ENCODE measurements at places on chromosomes 4 and X.
A peak's percentile ranks its signal among the peaks of the same experiment; 100 is the strongest.

DNA sequence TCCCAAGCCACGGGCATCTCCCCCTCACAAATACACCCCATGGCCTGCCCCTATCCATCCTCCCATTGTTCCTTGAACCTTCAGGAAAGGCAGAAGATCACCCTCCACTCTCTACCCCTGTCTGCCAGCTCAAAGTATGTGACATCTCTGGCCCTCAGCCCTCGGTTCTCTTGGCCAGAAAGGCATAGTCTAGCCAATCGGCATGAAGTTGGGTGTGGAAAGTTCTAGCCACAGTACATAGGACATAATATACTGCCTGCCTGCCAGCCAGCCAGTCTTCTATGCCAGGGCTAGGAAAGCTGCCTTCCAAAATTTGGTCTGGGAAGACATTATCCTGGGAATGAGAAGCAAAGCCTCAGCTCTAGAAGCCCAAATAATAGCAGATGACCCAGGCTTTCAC, 3.2 kb upstream of the PLP1 start:
- DNase-seq, result no peak

GRCh38 chrX:14051416-14051815, 21.7 kb upstream of the GEMIN8 start:
- no peak for DNase-seq

DNA sequence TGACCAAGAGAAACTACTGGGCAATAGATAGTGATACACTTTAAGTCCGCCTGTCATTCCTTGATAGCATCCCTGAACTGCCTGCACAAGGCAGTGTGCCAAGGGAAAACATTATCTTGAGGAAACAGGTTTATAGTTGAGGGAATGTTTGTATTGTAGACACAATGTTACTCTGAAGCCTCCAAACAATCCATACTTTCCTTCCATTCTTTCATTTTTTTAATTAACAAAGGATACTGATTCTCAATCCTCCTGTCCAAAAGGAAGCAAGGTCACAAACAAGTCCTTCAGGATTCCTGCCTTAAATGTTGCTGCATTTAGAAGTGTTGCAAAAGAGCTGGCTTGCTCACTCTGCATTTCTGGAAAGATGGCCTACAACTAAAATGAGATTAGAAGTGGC, 61.7 kb upstream of the PRSS48 start:
- DNase-seq, result no peak

- DNase-seq, result no peak
These were observed 1240.7 kb downstream of the C4orf33 start for GRCh38 chr4:130336585-130337217.

- DNase-seq, result peak; percentile 64
These were observed 510.4 kb downstream of the ANKRD50 start for GRCh38 chr4:124202099-124202498.

DNA sequence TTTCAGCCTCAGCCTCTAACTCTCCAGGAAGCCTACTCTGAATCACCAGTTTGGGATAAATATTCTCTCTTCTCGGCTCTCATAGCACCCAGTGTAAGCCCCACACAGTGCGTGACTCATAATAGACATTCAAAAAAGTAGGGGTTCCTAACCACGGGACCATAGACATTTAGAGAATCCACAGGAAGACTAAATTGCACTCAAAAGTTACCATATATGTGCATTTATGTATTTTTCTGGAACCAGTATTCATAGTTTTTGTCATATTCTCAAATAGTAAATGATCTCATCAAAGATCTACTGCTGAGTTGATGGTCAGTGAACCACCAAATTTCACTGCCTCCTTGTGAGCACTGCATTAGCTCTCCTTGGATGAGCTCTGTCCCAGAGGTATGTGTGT, 625.7 kb downstream of the SMARCA1 start:
- DNase-seq, result no peak

- no peak for DNase-seq
These were observed 56.7 kb upstream of the TMEM131L start for GRCh38 chr4:153409412-153409811.

GRCh38 chr4:47194036-47194737, 162.8 kb downstream of the GABRB1 start:
- DNase-seq, result no peak

GRCh38 chrX:40628506-40628905, 5.3 kb downstream of the MPC1L start:
- no peak for DNase-seq

- DNase-seq, result no peak
These were observed 311.2 kb upstream of the GATB start for GRCh38 chr4:152072001-152072485.

DNA sequence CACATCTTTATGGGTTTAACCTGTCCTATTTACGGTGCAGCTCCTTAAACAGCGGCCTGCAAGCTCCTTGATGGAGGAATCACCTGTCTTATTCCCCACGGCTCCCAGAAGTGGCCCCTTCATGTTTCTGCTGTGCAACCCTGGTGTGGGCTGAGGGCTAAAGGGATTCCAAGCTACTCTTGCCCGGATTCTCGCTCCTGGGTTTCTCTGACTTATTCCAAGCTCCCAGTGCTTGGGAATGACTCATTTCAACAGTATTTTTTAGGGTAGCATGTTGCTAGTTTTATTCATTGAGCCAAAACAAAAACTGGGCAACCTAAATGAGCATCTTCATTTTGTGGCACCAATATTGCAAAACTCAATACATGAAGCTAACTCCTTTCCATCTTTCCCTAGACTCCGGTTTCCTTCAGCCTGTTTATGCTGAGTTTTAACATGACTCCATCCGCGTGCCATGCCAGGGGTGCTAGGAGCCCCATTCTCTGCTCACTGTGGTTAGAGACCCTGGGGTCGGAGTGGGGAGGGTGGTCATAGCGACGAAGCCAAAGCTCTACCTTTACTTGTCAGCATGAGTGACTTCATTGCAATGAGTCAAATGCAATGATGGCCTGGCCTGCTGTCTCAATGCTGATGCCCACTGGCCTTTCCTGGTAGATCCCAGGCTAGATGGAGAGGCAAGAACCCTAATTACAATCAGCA, 349.7 kb downstream of the NR3C2 start:
- no peak for DNase-seq

DNA sequence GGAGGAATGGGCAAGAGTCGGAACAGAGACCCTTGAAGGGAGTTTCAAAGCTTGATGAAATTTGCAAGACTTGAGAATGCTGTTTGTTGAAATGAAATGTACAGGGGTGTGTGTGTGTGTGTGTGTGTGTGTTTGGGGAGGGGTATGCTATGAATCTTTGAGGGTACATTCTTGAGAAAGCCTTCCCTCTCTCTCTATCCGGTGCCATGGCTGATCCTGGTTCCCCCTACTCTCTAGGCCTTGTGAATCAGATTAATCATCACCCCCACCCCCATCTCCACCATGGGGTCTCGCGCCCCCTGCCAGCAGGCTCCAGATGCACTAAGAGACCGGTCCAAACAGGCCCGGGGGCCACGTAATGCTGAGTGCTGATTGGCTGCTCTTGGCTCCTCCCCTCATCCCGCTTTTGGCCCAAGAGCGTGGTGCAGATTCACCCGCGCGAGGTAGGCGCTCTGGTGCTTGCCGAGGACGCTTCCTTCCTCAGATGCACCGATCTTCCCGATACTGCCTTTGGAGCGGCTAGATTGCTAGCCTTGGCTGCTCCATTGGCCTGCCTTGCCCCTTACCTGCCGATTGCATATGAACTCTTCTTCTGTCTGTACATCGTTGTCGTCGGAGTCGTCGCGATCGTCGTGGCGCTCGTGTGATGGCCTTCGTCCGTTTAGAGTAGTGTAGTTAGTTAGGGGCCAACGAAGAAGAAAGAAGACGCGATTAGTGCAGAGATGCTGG, at the start of gene HTR2C:
Gene HTR2C (plus strand): TSS at position 441 of the 729 bp plus-strand sequence. CDS start 142,851 bp downstream, outside the sequence.
- no peak for DNase-seq

GRCh38 chr4:143189528-143189927, 4.8 kb downstream of the USP38 start:
- DNase-seq, result no peak

DNA sequence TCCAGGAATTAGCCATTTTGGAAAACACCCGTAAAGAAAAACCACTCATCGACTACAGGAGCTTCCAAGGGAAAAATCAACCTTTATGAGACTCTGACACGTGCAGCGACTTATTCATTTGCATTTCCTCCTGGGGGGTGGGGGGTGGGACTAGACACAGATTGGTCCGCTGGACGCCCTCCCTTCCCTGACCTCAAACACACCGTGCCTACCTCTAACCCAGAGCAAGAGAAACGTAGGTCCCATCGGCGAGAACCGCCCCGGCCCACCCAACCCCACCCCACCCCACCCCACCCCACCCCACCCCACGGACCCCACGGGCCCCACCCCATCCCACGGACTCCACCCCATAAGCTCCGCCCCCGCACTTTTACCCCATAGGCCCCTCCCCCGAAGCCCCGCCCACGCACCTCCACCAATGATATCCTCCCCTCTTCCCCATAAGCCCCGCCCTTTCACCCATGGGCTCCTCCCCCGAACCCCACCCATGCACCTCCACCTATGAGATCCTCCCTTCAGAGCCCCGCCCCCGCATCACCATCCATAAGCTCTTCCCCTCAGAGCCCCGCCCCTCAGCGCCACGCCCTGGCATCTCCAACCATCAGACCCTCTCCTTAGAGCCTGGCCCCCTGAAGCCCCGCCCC, 1.1 kb downstream of the GTPBP6 start:
- no peak for DNase-seq

DNA sequence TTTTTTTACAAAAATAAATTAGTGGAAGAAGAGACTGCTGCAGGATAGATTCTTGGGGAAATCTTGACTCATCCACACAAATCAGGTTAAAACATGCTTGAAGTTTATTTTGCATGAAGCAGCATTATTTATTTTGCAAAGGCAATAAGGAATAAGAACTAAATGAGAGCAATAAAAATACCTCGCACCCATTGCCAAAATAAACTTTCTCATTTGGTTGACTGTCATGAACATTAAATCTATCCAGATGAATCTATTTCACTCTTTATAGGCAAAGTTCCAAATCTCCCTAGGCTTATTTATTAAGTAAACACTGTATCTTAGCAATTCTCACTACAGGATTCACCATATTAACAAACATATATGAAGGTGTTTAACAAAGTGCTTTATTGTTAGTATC, 58.9 kb downstream of the HOPX start:
- no peak for DNase-seq

GRCh38 chr4:24973404-24973746, 57.4 kb downstream of the LGI2 start:
- no peak for DNase-seq

GRCh38 chr4:1611501-1611870, 72.6 kb downstream of the FAM53A start:
- peak; percentile 13 for DNase-seq

GRCh38 chr4:138555108-138555507, 313.0 kb upstream of the SLC7A11 start:
- no peak for DNase-seq

- DNase-seq, result no peak
These were observed 61.1 kb upstream of the DCTD start for GRCh38 chr4:182978152-182978827.

- DNase-seq, result no peak
These were observed 4.3 kb upstream of the FRMPD3 start for GRCh38 chrX:107445146-107445545.

- DNase-seq, result no peak
These were observed 52.4 kb upstream of the TBC1D14 start for GRCh38 chr4:6857009-6857882.

All from Right ventricle myocardium inferior (tissue), 1 donor.